ENCODE measurements at places on chromosomes 5 and 9.

DNA sequence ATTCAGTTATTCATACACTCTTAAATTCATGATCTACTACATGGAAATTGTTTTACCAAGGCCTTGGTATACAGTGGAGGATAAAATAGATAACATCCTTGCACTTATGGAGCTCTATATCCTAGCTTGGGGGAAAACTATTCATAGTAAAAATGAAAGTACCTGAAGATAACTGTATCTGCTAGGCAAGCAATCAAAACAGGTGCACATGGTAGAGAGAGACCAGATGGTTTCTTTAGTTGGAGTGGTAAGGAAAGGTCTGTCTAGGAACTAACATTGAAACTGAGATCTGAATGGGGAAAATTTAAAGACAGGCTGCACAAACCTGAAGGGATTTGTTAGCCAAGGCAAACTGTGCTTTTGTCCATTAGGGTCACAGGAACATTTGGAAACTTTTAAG, 11.1 kb upstream of the SLCO4C1 start:
- no peak for DNase-seq

- no peak for DNase-seq
These were observed 146.3 kb downstream of the SNX18 start for GRCh38 chr5:54663866-54664265.

- no peak for DNase-seq
These were observed 795 bp downstream of the NDUFAF2 start for GRCh38 chr5:60945813-60946187.

GRCh38 chr5:77640589-77641396, 2.3 kb upstream of the OTP start:
- no peak for DNase-seq

GRCh38 chr5:178711572-178711971, 18.9 kb downstream of the ZNF354A start:
- no peak for DNase-seq

GRCh38 chr9:135849181-135849580, 58.2 kb downstream of the CAMSAP1 start:
- DNase-seq: no peak

GRCh38 chr5:72604111-72604797, 97.0 kb upstream of the ZNF366 start:
- no peak for DNase-seq

GRCh38 chr5:30384171-30384570, 809.3 kb upstream of the CDH6 start:
- no peak for DNase-seq

DNA sequence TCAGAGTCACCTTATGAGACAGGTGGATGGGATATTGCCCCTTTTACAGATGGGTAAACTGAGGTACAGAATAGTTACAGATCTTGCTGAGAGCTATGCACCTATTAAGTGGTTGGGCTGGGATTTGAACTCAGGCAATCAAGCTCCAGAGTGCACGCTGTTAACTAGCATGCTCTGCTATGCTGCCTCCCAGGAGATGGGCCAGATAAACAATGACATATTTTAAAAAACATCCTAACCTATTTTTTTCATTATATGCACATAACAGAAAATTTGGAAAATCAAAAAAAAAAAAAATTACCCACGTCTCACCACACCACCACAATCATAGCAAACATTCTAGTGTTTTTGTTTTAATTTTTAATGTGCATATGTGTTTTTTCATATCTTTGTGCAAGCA, 123.4 kb upstream of the STC2 start:
- no peak for DNase-seq

DNA sequence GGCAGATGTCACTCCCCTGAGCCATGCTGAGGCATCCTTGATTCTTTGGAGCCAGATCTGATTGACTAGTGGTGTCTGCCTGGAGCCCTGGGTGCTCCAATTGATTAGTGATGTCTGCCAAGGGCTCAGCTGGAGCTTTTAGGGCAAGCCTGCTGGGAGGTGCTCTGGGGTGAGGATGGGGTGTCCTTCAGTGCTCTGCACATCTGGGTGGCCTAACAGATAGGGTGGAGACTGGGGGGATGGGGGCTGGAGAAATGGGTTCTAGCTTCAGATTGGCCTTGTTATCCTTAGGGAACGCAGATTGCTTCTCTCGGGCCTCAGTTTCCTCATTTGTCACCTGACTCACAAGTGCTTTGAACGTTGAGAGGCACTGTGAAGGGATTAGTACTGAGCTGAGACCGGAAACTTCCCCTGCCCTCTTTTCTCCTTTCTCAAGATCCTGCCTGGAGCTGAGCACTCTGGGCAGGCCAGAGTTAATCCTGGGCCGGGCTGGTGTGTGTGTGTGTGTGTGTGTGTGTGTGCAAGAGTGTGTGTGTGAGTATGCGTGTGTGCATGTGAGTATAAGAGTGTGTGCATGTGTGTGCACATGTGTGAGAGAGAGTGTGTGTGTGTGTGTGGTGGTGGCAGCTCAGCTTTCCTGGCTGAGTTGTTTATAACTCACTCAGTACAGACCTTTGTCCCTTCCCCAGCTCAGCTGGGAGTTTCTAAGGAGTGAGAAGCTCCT, 5.6 kb upstream of the IER5L start:
- no peak for DNase-seq

DNA sequence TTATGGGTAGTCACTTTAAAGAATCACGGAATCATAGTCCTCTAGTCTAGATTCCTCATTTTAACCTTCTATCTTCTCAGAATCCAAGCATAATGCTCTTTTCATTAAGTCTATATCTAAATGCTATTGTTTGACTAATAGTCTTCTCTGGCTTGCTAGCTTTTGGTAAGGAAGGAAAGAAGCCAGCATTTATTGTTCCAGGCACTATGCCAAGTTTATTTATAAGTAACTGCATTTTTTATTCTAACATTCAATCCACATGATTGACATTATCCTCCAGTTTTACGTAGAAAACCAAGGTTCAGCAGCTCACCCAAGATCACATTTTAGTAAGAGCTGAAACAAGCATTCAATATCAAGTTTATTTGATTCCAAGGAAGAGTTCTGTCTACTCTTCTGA, 254.2 kb downstream of the SAXO1 start:
- no peak for DNase-seq

- no peak for DNase-seq
These were observed 144.5 kb upstream of the TNC start for GRCh38 chr9:115262477-115262876.

DNA sequence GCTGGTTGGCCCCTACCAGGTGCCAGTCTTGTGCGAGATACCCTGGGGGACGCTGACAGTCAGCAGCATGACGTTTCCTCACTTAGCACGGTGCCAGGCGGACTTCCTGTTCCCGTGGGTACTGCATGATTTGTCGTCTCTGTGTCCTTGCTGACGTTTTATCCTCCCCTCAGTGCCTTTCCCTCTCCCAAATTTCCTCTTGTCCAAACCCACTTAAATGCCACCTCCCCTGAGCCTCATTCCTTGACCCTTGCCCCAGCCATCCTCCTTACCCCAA, 60.6 kb upstream of the SAP30L start:
- no peak for DNase-seq

- no peak for DNase-seq
These were observed 11.0 kb upstream of the SH3RF2 start for GRCh38 chr5:145925353-145925752.

DNA sequence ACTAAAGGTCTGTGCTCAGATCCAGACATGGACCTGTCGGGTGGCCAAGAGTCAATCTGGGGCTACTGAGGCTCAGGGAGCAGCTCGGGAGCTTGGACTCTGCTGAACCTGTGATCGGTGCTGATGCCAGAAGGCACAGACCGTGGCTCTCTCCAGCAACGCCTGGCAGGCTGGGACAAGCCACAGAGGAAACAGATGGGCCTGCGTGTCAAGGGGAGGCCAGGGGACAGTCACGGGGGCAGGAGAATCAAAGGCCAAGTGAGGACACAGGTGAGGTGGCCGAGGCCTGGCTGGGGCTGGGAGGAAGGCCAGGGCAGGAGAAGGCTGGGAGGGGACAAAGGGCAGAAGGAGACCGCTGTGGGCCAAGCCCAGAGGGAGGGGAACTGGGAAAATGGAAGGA, 43.4 kb downstream of the EPB41L4B start:
- DNase-seq: no peak

GRCh38 chr5:151886546-151887275, 37.9 kb downstream of the GLRA1 start:
- no peak for DNase-seq

DNA sequence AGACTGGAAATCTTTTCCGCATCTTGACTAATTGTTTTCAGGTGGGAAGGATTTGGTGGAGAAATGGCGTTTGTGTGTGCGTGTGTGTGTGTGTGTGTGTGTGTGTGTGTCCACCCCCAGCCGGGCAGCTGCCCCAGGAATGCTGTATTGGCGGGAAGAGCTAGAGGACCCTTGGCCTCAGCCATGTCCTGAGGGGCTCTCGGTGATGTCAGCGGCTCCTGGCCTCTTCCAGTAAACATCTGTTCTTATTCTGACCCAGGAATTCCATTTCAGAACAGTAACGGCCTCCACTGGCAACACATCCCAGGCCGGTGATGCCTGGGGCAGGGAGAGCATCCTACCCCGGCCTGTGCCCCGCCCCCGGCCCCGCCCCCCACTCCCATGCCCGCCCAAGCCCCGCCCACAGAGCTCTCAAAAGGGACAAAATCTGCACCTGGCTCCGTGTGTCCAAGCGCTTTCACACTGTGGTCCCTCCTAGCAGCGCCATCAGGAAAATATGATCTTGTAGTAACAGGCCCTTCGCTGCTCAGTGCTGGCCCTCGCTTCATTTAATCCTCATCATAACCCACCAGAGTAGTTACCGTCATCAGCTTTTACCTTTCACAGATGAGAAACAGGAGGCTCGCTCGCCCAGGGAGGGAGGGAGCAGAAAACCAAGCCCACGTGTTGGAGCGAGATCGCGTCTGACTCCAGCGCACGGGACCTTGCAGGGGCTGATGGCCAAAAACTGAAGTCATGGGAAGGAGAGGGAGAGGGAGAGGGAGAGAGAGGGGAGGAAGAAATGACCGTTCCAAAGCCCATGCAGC, 18.9 kb downstream of the ADAMTS2 start:
- DNase-seq: no peak

GRCh38 chr9:132622159-132622558, 39.8 kb downstream of the BARHL1 start:
- DNase-seq: no peak

GRCh38 chr5:83204651-83205050, 127.3 kb downstream of the XRCC4 start:
- DNase-seq: no peak

DNA sequence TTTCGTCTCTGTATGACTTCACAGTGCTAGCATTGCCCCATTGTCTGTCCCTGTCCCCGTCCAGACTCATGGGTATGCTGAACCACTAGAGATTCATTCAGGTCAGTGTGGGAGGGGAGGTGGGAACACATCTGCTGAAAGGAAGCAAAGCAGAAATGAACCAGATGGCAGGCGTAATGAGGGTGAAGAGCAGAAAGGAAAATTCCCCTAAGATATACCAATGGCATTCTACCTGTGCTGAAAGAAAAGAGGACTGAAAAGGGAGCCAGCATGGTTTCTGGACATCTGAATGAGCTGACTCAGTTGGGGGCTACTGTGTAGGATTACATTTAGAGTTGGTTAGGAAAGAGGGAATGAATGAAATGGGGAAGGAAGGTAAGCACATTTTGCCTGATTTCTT, 678.7 kb downstream of the MAT2B start:
- DNase-seq: no peak

GRCh38 chr5:167036585-167036984, 1254.9 kb upstream of the WWC1 start:
- no peak for DNase-seq

DNA sequence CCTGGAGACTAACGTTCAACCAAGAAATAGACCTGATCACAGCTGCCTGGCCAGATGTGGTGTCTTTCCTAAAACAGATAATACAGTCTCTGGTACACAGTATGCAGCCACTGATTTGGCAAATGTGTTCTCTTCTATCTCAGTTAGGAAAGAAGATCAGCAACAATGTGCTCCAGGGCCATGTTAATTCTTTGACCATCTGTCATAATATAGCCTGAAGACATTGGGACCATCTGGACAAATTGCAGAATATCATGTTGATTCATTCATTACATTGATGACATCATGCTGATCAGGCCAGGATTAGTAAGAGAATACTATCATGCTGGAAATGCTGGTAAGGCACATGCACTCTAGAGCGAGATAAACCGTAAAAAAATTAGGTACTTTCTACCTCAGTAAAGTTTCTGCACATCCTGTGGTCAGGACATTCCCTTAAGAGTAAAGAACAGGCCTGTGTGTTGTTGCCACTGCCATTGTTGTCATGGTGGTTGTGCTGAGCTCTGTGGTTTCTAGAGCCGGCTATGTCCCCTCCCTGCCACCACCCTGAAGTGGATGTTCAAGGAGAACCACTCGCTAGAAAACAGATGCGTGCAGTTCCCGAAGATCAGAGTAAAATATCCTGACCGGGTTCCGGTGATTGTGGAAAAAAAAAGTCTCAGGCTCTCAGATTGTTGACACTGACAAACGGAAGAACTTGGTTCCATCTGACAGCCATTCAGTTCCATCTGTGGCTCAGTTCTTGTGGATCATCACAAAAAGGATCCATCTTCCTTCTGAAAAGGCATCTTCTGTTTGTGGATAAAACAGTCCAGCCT, 6.4 kb upstream of the JMY start:
- DNase-seq: no peak

DNA sequence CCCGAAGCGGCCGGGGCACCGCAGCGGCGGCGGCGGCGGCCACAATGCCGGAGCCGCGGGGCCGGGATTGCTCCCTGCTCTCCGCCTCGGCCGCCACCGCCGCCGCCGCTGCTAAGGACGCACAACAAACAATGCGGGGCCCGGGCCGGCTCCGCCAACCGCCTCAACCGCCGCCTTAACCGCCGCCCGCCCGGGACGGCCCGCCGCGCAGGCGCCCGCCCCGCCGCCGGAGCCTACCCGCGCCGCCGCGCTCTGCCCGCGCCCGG, 254 bp downstream of the STRBP start:
- DNase-seq: no peak

GRCh38 chr9:132595319-132595718, 12.9 kb downstream of the BARHL1 start:
- DNase-seq: no peak

GRCh38 chr9:111483439-111483857, 735 bp downstream of the ECPAS start:
- DNase-seq: peak; percentile 11

DNA sequence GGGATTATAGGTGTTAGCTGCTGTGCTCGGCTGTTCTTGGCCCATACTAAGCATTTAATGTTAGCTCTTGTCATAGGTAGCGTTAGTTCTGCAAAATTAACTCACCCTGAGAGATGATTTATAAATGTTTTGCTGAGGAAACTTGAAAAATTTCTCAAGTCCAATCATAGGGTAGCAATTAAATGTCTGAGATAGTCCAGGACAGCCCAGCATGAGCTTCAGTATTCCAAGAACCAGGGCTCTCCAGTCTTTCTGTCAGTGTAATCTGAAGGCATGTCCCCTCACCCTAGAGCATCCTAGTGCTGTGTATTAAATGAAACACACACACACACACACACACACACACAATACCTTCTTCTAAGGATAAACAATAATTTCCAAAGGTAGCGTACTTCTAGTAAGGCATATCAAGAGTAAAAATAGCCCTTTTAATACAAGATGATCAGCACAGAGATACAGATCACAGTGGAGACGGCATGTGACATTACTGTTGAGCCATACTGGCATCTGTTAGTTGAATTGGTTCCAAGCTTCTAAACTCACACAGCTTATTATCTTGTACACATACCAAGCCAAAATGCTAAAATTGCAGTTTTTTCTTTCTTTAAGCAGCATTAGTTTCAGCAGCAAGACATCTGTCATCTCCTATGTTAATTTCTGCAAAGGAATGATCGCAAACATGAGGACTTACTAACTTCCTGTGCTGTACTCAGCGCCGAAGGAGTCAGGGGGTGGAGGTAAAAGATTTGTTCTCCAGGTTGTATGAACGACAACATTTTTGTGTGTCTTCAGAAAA, 46.3 kb upstream of the JMY start:
- DNase-seq: no peak

- no peak for DNase-seq
These were observed 34.8 kb downstream of the TNFSF8 start for GRCh38 chr9:114895521-114895991.
